Stimulated activated CD8-positive, alpha-beta memory T cell treated with anti-CD3 and anti-CD28 coated beads, Interleukin-15, amount 100 ng/mL, for 4 hours (primary cell): ENCODE measurements at places on chromosomes 13 and 19.

GRCh38 chr13:75418186-75418843, 63.7 kb downstream of the TBC1D4 start:
- no peak for DNase-seq

GRCh38 chr19:41323430-41324125, 13.6 kb downstream of the CCDC97 start:
- no peak for DNase-seq

DNA sequence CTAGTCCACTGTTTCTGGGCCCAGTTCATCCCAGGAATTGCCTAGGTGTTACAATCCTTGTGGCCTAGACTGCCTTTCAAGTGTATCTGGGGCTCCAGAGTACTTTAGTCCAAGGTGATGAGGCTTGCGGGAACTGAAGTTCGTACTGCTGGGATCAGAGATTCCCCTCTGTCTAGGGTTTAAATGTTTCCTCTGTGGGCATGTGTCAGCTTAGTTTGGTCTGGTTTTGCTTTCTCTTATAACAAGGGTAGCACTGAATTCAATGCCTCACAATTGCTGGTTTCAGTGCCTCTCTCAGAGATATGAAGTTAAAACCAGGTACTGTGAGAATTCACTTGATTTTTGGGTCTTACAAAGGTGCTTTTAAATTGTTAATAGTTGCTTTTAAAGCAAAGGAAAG, 30.8 kb downstream of the RGCC start:
- no peak for DNase-seq

- DNase-seq = no peak
Measured at GRCh38 chr13:52869621-52870020, 21.2 kb upstream of the PCDH8 start.

GRCh38 chr13:30156826-30157615, 150.3 kb downstream of the KATNAL1 start:
- no peak for DNase-seq

- DNase-seq = no peak
Measured at GRCh38 chr13:48188601-48189000, 44.4 kb upstream of the ITM2B start.

DNA sequence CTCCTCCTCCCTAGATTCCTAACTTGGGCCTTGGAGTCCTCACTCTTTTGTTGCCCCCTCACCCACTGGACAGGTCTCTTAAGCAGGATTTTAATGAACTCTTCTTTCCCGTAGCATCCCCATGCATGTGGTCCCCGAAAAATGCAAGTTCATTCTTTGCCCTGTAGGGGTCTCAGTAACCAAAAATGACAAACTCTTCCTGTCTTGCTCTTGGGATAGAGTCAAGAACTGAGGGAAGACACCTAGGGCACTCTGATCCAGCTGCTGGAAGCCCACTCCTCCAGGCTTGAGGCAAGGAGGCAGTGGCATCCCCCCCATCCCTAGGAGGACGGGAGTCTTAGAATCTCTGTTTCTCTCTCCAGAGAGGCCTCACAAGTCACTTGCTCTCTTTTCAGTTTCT, 987.0 kb downstream of the DIAPH3 start:
- DNase-seq = no peak

- no peak for DNase-seq
Measured at GRCh38 chr19:1094655-1094977, 559 bp downstream of the POLR2E start.

DNA sequence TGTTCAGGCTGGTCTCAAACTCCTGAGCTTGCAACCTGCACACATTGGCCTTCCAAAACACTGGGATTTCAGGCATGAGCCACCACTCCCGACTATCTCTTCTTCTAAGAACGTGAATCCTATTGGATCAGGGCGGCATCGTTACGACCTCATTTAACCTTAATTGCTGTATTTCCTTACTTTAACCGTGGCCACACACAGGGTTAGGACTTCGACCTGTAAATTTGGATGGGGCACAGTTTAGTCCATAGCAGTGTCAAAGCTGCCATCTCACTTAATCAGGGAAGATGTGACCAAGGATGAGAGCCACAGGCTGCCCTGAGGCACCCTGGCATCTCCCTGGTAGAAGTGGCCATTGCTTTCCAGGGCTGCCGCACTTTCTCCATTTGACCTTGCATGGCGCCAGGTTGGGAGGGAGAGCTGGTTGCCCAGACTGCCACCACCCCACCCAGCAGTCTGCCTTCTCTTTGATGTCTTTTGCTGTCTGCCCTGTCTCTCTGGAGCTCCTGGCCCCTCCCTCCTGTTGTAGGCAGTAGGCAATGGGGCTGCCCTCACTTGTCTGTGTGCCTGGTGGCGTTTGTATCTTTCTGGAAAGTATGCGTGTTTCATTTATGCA, 141.3 kb upstream of the RNF113B start:
- no peak for DNase-seq

- no peak for DNase-seq
Measured at GRCh38 chr13:114249077-114249476, 14.4 kb downstream of the CDC16 start.

DNA sequence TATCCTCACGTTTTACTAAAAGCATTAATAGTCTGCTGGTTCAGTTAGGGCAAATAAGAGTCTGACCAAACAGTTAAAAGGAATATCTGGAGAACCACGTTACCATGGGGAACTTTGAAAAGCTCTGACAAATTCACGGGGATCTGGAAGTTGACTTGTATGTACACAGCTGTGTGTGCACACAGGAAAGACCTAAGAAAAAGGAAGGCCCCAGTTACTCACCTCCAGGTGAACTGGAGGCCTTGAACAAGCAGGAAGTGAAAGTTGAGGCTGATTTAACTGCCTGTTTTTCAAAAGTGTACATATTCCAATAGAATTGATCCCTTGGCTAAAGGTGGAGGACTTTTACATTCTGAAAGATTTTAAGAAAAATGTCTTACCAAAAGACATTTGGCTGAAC, 1891.6 kb upstream of the PCDH20 start:
- DNase-seq = no peak

- no peak for DNase-seq
Measured at GRCh38 chr19:41577144-41577830, 1.3 kb downstream of the CEACAM21 start.

- no peak for DNase-seq
Measured at GRCh38 chr19:48953990-48954594, 583 bp upstream of the BAX start.

GRCh38 chr13:73189776-73190175, 131.0 kb downstream of the KLF5 start:
- no peak for DNase-seq

DNA sequence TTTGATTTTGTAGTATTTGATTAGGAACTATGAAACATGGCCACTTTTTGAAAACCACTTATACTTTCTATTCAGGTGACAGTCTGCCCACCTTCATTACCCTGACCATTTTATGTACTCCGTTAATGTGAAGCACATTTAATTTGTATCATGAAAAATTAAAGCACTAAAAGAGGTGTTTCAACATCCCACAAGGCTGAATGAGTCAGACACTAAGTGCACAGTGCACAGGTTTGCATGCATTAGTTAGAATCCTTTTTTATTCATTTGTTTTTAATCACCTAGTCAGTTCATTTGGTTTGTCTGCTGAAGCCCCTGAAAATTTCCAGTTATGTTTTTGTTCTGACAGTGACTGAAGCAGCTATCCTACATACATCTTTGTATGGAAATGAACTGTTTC, 271.0 kb downstream of the SLITRK5 start:
- DNase-seq = no peak

GRCh38 chr13:85009447-85009846, 789.8 kb downstream of the SLITRK6 start:
- no peak for DNase-seq

GRCh38 chr13:88031980-88032559, 360.9 kb downstream of the SLITRK5 start:
- no peak for DNase-seq

- no peak for DNase-seq
Measured at GRCh38 chr19:35904311-35905068, 2.2 kb downstream of the HCST start.

GRCh38 chr13:72700509-72700908, 26.9 kb downstream of the MZT1 start:
- no peak for DNase-seq

GRCh38 chr19:20077791-20078463, at the start of gene ZNF90:
ZNF90 (plus strand) TSS chr19:20078000; CDS start chr19:20078133, 133 bp downstream.
- peak; percentile 76 for DNase-seq

GRCh38 chr13:21738630-21739029, 67.8 kb downstream of the FGF9 start:
- DNase-seq = no peak

- DNase-seq = no peak
Measured at GRCh38 chr19:46756544-46756888, 10.3 kb upstream of the STRN4 start.

- no peak for DNase-seq
Measured at GRCh38 chr13:67052550-67053490, 177.3 kb downstream of the PCDH9 start.
